Activated T-helper 2 cell treated with anti-CD3 and anti-CD28 coated beads, Interferon-gamma antibody, Interleukin-2, Interleukin-4, amounts not matched to agents 10 μg/mL and 5 μg/mL and 100 μg/mL, durations not matched to agents 14 hours and 24 hours and 36 hours (primary cell): ENCODE measurements at places on chromosomes 5 and 9. TPM values are rescaled to one million over a fixed set of nuclear protein-coding genes. Genes with fewer than 3 reads are reported as not detected.

DNA sequence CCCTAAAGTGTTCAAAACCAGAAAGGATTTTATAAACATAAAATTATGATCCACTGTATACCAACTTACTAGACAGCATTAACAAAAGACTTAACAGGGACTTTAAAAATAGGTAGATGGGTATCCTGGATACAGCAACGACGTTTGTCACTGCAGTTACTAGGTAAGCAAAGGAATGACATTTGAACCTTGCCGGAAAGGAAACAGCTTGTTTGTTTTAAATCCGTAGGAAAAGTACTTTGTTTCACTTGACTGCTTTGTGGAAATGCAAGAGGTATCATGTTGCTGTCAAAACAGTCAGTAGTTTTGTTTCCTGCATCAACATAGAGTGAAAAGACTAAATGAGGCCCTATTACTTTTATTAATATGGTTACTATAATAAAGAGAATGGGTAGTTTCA lies 122.9 kb downstream of the CDC42SE2 start:
- no peak for DNase-seq
- peaks cover 71% of the 10 kb centered on the region for H3K36me3 ChIP-seq
- H3K27me3 ChIP-seq = no peaks in the 10 kb centered on the region
- peak overlapping the region; percentile 45 for H3K27ac ChIP-seq
- no peak overlapping the region for H3K4me3 ChIP-seq

DNA sequence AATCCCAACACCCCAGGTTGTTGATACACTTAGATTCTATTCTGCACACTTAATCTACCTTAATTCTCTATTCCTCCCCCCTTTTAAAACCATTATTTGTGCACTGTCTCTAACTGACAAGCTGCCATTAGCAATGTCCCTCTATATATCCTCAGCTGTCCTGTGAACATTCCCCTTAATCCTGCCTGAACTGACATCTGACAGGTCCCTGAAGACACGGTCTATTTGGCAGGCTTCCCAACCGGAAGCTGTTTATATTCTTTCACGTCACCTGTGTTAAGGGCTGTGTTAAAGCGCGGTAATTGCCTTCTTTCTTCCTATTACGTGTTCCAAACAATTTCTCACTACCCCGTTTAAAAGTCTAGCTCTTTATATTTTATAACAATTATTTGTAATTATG lies 277.3 kb downstream of the CDH9 start:
- no peak overlapping the region for H3K4me3 ChIP-seq
- no peaks in the 10 kb centered on the region for H3K4me1 ChIP-seq
- DNase-seq = no peak

GRCh38 chr5:71836559-71837112 lies 117.6 kb downstream of the CARTPT start:
- no peak overlapping the region for H3K27ac ChIP-seq
- H3K27me3 ChIP-seq = peaks cover 2% of the 10 kb centered on the region
- no peaks in the 10 kb centered on the region for H3K4me1 ChIP-seq
- no peak overlapping the region for H3K4me3 ChIP-seq

GRCh38 chr9:14156046-14156445 lies 157.9 kb downstream of the NFIB start:
- H3K4me3 ChIP-seq = no peak overlapping the region
- no peaks in the 10 kb centered on the region for H3K27me3 ChIP-seq
- no peaks in the 10 kb centered on the region for H3K36me3 ChIP-seq
- peaks cover 6% of the 10 kb centered on the region for H3K4me1 ChIP-seq
- DNase-seq = no peak

ROPN1L gene
- 0.16 and 0.55 TPM in 2 replicates for total RNA-seq

- no peak overlapping the region for H3K27ac ChIP-seq
- no peaks in the 10 kb centered on the region for H3K36me3 ChIP-seq
- H3K27me3 ChIP-seq = peaks cover 7% of the 10 kb centered on the region
- H3K4me3 ChIP-seq = no peak overlapping the region
- H3K4me1 ChIP-seq = peaks cover 5% of the 10 kb centered on the region
Observed at GRCh38 chr9:133248726-133249295, 26.2 kb downstream of the ABO start.

GRCh38 chr5:56421246-56422075 lies 188.3 kb upstream of the ANKRD55 start:
- H3K27ac ChIP-seq = no peak overlapping the region
- H3K4me3 ChIP-seq = no peak overlapping the region
- no peaks in the 10 kb centered on the region for H3K27me3 ChIP-seq
- DNase-seq = no peak
- no peaks in the 10 kb centered on the region for H3K4me1 ChIP-seq

RNF180 gene
- total RNA-seq = 0.53 TPM in 1 of 2 replicates, not detected in the other

GRCh38 chr5:170289121-170289520 lies 8.5 kb downstream of the LCP2 start:
- H3K27ac ChIP-seq = peak overlapping the region; percentile 91
- peak overlapping the region; percentile 30 for H3K4me3 ChIP-seq
- peaks cover 93% of the 10 kb centered on the region for H3K4me1 ChIP-seq
- no peak for DNase-seq
- H3K36me3 ChIP-seq = peaks cover 100% of the 10 kb centered on the region

- H3K27ac ChIP-seq = peak within 1 kb of the TSS; percentile 76
- peak within 1 kb of the TSS; percentile 84 for H3K4me3 ChIP-seq
- H3K36me3 ChIP-seq = peaks cover 12% of the 10 kb centered on the region
- peaks cover 26% of the 10 kb centered on the region for H3K27me3 ChIP-seq
- DNase-seq = peak; percentile 71
Observed at GRCh38 chr9:126860077-126860756, at the start of gene ZBTB34. TSS of gene ZBTB34 (plus strand) at chr9:126860639. CDS start at chr9:126879400, 18,761 bp downstream.

GRCh38 chr9:85522459-85523092 lies 219.2 kb downstream of the AGTPBP1 start:
- no peaks in the 10 kb centered on the region for H3K36me3 ChIP-seq
- H3K27me3 ChIP-seq = peaks cover 40% of the 10 kb centered on the region
- DNase-seq = peak; percentile 15
- no peak overlapping the region for H3K27ac ChIP-seq

DNA sequence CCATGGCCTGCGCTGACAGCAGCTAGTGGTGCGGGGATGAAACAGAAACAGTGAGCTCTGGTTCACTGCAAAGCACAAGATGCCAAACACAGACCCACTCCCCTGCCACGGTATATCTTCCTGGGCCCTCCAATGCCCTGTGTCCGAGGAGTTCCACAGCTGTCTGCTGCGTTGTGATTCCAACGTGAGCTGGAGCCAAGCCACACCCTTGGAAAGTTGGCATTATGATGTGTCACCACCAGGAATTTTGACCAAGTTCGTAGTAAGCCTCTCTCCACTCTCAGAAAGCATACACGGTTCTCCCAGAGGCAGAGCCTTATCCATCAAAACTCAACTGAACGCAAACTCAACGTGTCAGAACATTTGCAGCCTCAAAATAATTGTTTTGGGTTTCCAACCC lies 55.6 kb downstream of the MACROH2A1 start:
- no peak for DNase-seq
- peaks cover 71% of the 10 kb centered on the region for H3K36me3 ChIP-seq
- no peaks in the 10 kb centered on the region for H3K4me1 ChIP-seq
- H3K4me3 ChIP-seq = no peak overlapping the region

CCNO gene
- 0.27 TPM in 1 of 2 replicates, not detected in the other for total RNA-seq

GRCh38 chr5:73351593-73351992 lies 97.0 kb downstream of the FOXD1 start:
- H3K4me3 ChIP-seq = no peak overlapping the region
- H3K27me3 ChIP-seq = peaks cover 8% of the 10 kb centered on the region
- H3K27ac ChIP-seq = no peak overlapping the region

DNA sequence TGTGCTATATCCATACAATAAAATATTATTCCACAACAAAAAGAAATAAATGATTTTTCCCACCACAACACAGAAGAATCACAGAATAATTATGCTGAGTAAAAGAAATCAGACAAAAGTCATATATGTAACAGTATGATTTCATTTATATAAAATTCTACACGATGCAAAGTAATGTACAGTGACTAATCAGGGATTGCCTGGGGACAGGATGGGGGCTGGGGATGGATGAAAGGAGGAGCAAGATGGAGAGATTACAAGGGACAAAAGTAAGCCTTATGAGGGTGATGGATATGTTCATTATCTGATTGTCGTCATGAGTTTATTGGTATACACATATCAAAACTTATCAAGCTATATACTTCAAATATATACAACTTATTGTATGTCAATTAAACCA lies 154.0 kb downstream of the FBN2 start:
- no peak overlapping the region for H3K4me3 ChIP-seq

GRCh38 chr5:137796279-137796678 lies 42.1 kb upstream of the HNRNPA0 start:
- peaks cover 2% of the 10 kb centered on the region for H3K27me3 ChIP-seq
- no peaks in the 10 kb centered on the region for H3K4me1 ChIP-seq
- DNase-seq = no peak
- no peak overlapping the region for H3K4me3 ChIP-seq
- H3K27ac ChIP-seq = no peak overlapping the region

GRCh38 chr9:111482694-111483438 lies 1.3 kb downstream of the ECPAS start:
- H3K4me1 ChIP-seq = peaks cover 27% of the 10 kb centered on the region
- peak overlapping the region; percentile 84 for H3K4me3 ChIP-seq
- peak overlapping the region; percentile 73 for H3K27ac ChIP-seq

- no peak overlapping the region for H3K27ac ChIP-seq
- H3K4me1 ChIP-seq = peaks cover 22% of the 10 kb centered on the region
- H3K4me3 ChIP-seq = no peak overlapping the region
- DNase-seq = no peak
- no peaks in the 10 kb centered on the region for H3K27me3 ChIP-seq
Observed at GRCh38 chr5:157469687-157470086, 9.7 kb downstream of the NIPAL4 start.

TLX3 gene
- not detected in 2 replicates for total RNA-seq

DNA sequence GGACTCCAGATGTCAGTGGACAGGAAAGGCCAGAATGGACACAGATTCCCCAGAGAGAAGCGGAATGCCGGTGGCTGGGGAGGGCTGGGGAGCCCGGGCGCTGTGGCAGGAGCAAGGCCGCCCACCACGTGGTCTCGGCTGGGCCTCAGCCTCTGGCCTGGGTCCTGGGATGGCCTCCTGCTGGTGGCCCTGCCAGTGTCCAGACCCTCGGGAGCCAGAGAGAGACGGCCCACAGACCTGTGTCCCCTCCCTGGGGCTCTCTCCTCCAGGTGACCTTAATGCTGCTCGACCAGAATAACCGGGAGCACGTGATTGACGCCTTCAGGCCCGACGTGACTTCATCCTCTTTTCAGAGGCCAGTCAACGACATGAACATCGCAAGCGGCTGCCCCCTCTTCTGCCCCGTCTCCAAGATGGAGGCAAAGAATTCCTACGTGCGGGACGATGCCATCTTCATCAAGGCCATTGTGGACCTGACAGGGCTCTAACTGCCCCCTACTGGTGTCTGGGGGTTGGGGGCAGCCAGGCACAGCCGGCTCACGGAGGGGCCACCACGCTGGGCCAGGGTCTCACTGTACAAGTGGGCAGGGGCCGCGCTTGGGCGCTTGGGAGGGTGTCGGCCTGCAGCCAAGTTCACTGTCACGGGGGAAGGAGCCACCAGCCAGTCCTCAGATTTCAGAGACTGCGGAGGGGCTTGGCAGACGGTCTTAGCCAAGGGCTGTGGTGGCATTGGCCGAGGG lies 19.0 kb downstream of the FBXW5 start:
- H3K36me3 ChIP-seq = peaks cover 61% of the 10 kb centered on the region
- no peak overlapping the region for H3K4me3 ChIP-seq
- DNase-seq = no peak

DNA sequence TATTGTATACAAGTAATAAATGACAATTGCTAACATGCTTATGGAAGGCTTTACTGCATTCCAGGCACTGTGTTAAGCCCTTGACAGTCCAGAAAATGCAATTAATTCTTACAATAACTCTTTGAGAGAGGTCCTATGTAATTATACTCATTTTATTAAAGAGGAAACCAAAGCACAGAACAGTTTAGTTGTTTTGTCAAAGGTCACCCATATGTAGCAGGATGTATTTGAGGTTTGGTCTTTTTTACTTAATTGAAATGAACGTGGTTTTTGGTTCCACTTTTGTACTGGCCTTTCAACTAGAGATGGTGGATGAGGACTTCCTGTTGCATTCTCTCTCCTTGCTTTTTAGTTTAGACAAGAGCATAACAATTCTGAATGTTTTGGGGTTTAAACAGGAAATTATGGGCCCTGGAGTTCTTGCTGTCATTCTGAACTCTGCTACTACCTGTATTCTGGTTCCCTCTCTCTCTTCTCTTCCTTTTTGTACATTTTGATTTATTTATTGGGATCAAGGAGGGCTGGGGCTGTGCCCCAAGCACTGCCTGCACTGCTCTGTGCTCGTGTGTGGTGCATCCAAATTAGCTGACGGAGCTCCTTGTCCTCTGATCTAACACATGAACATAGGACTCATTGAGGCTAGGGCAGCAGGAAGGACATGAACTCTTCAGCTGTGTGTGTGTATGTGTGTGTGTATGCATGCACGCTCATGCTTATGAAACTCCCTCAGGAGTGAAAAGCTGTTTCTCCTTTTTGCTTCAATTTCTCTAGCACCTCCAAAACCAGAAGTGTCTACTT lies 47.4 kb downstream of the SLC28A3 start:
- peak overlapping the region; percentile 99 for H3K27ac ChIP-seq
- DNase-seq = peak; percentile 16
- H3K4me3 ChIP-seq = peak overlapping the region; percentile 68
- peaks cover 5% of the 10 kb centered on the region for H3K36me3 ChIP-seq
- H3K27me3 ChIP-seq = no peaks in the 10 kb centered on the region

DNA sequence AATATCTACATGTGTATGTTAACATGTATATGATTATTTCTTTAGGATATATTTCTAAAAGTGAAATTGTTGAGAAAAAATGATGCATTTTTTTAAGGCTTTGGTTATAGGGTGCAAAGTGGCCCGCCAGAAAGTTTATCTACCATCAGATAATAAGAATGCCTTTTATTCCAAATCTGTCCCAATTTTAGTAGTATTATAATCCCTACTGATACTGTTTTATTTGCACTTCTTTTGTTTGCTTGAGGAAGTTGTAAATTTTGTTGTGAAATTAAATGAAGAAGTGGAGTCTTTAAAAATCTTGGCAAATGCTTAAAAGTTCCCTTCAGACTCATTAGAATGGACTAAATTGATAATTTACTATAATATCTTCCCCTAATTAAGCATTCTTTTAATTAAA lies 73.0 kb downstream of the NIPBL start:
- peaks cover 12% of the 10 kb centered on the region for H3K4me1 ChIP-seq
- no peak for DNase-seq
- H3K27ac ChIP-seq = no peak overlapping the region
- no peaks in the 10 kb centered on the region for H3K36me3 ChIP-seq
- no peaks in the 10 kb centered on the region for H3K27me3 ChIP-seq

DNA sequence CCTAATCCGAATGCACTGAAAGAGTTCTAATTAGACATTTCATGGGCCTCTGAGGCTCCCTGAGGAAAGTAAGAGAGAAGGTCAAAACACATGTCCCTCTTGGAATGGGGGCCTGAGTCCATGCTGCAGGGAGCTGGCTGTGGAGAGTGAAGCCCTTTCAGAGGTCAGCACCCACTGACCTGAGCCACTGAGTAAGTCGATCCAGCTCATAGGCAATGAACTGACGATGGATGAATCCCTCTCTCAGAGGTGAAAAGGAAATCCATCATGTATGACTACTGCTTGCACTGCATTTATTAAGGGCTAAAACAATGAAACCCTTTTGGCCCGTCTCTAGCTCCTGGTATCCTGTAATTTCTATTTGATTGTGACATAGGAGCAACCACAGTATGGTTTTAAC lies 288.9 kb upstream of the VLDLR start:
- H3K36me3 ChIP-seq = no peaks in the 10 kb centered on the region
- H3K4me3 ChIP-seq = no peak overlapping the region
- no peak for DNase-seq
- H3K27ac ChIP-seq = no peak overlapping the region
- no peaks in the 10 kb centered on the region for H3K4me1 ChIP-seq
